Testis (tissue), 5 donors: ENCODE measurements at places on chromosomes 6 and 20. TPM values are rescaled to one million over a fixed set of nuclear protein-coding genes. Genes with fewer than 3 reads are reported as not detected.

GRCh38 chr6:65199121-65199520, 507.9 kb downstream of the EYS start:
- no peak overlapping the region for H3K4me3 ChIP-seq
- no peaks in the 10 kb centered on the region for H3K4me1 ChIP-seq
- no peaks in the 10 kb centered on the region for H3K36me3 ChIP-seq

- H3K27ac ChIP-seq = no peak overlapping the region
- H3K4me3 ChIP-seq = no peak overlapping the region
- no peaks in the 10 kb centered on the region for H3K36me3 ChIP-seq
- H3K27me3 ChIP-seq = no peaks in the 10 kb centered on the region
Measured at GRCh38 chr20:4226330-4227084, 211.1 kb upstream of the RNF24 start.

DNA sequence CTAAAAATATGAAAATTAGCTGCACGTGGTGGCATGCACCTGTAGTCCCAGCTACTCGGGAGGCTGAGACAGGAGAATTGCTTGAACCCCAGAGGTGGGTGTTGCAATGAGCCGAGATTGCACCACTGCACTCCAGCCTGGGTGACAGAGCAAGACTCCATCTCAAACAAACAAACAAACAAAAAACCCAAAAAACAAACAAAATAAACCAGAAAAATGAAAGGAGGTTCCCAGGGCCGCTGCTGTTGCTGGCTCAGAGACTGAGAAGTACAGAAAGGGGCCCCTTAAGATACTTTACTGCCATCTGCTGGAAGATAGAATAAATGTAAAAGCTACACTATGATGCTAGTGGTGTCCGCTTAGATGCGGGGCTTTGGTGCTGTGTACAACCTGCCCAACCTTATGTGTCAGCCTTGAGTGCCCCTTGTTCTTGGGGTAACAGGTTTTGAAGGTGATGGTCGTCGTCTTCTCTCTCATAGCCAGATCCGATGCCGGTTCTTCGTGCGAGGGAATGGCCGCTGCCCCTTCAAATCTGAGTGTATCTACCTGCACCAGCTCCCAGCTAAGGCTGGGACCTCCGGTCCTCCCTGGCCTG, 2.8 kb upstream of the FANCE start:
- H3K27me3 ChIP-seq = no peaks in the 10 kb centered on the region
- no peaks in the 10 kb centered on the region for H3K36me3 ChIP-seq
- DNase-seq = peak; percentile 36
- H3K27ac ChIP-seq = no peak overlapping the region

The GNMT gene
- total RNA-seq = 0.31 TPM

GRCh38 chr6:143053856-143054255, 6.8 kb upstream of the AIG1 start:
- H3K27ac ChIP-seq = no peak overlapping the region
- H3K4me3 ChIP-seq = no peak overlapping the region
- H3K36me3 ChIP-seq = no peaks in the 10 kb centered on the region
- H3K4me1 ChIP-seq = no peaks in the 10 kb centered on the region

The SLC22A7 gene
- total RNA-seq = not detected

- H3K27ac ChIP-seq = no peak overlapping the region
- H3K4me3 ChIP-seq = no peak overlapping the region
- DNase-seq = no peak
- H3K27me3 ChIP-seq = no peaks in the 10 kb centered on the region
- H3K4me1 ChIP-seq = no peaks in the 10 kb centered on the region
- H3K36me3 ChIP-seq = no peaks in the 10 kb centered on the region
Measured at GRCh38 chr6:149366267-149366921, 33.7 kb upstream of the SUMO4 start.

The SNPH gene
- total RNA-seq = 9.0 TPM

DNA sequence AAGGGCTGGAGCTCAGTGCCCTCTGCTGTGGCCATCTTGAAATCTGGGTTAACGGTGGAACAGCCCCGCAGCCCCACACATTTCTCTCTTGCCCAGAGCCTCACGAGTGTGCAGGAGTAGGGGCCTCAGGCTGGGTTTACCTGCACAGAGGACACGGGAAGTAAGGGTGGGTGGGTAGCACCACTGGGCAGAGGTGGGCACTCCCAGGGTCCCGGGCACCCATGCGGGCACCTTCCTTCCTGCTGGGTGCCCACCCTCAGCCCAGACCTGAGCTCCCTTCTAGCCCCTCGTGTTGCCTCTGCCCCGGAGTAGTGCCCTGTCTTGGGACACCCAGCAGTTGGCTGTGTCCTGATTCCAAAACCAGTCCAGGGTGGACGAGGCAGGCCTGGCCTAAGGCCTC, 11.2 kb downstream of the COL9A3 start:
- H3K4me1 ChIP-seq = no peaks in the 10 kb centered on the region
- no peaks in the 10 kb centered on the region for H3K27me3 ChIP-seq
- no peak for DNase-seq
- no peak overlapping the region for H3K27ac ChIP-seq
- H3K36me3 ChIP-seq = no peaks in the 10 kb centered on the region

DNA sequence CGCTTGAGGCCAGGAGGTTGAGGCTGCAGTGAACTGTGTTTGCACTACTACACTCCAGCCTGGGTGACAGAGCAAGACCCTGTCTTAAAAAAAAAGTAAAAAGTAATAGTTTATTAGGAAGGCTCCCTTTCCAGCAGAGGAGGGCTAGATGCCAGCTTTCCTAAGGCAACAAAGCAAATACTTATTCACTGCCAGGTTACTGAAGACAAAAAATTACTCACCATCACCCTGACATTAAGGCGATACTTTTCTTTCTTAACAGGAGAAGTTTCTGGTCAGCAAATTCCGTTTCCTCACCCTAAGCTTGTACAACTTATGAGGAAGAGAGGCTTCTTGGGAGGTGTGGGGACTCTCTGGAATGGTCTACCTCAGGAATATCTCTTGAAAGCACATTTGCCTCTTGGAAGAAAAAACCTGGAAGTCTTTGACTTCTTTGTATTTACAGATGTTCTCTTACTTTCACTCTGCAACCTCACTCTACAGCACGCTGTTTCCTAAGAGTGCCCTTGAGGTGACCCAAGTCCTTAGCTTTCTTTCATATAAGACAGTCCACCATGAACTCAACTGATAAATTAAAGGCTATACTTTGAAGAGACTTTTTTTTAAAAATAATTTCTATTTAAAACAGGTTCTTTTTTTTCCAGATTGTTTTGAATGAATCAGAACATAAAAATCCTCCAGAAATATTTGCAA, 52.9 kb upstream of the TRAF3IP2 start:
- H3K27me3 ChIP-seq = no peaks in the 10 kb centered on the region
- H3K4me1 ChIP-seq = peaks cover 13% of the 10 kb centered on the region
- no peak overlapping the region for H3K27ac ChIP-seq
- no peak for DNase-seq

The HLA-DQB1 gene
- total RNA-seq = 0.08 TPM

DNA sequence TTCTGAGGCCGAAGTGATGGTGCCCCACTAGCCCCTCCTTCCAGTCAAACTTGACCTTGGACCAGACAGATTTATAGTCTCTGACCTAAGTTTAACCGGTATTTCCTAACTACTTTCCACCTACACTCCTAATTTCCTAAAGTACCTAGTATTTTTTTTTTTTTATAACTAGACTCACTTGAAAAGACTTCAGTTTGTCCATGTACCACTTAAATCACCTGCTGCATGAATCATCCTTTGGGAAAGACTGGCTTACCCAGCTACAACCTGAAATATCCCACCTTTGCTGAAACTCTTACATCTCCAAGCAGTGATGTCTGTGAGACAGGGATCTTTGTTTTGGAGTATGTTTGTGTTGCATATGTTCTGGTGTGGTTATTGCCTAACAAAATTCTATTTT, 71.1 kb downstream of the ZDHHC14 start:
- DNase-seq = no peak
- peaks cover 24% of the 10 kb centered on the region for H3K4me1 ChIP-seq
- no peak overlapping the region for H3K27ac ChIP-seq
- no peaks in the 10 kb centered on the region for H3K36me3 ChIP-seq
- no peak overlapping the region for H3K4me3 ChIP-seq

DNA sequence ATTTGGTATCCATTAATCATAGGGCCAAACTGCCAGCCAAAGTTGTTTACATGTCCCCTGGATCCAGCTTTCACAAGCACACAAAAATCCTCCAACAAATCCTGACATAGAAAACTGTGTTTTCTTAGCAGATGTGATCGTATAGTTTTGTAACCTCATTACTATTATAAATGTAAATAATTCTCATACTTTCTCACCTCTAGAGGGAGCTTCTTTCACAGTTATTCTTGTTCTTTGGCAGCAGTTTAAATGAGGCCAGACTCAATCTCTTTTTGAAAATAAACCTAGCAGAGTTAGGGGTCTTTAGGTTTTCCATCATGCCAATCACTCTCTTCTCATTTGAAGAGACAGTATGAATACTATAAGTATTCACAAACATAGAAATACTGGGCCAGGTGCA, 17.0 kb upstream of the ZNF318 start:
- H3K27me3 ChIP-seq = no peaks in the 10 kb centered on the region
- no peak overlapping the region for H3K4me3 ChIP-seq
- H3K4me1 ChIP-seq = no peaks in the 10 kb centered on the region
- no peak for DNase-seq
- H3K27ac ChIP-seq = no peak overlapping the region

The LY86 gene
- total RNA-seq = 0.87 TPM

GRCh38 chr6:47041741-47042140, 391 bp downstream of the ADGRF1 start:
- H3K36me3 ChIP-seq = no peaks in the 10 kb centered on the region
- no peaks in the 10 kb centered on the region for H3K27me3 ChIP-seq
- no peak for DNase-seq
- no peak overlapping the region for H3K4me3 ChIP-seq
- peaks cover 2% of the 10 kb centered on the region for H3K4me1 ChIP-seq
- peak overlapping the region; percentile 25 for H3K27ac ChIP-seq

DNA sequence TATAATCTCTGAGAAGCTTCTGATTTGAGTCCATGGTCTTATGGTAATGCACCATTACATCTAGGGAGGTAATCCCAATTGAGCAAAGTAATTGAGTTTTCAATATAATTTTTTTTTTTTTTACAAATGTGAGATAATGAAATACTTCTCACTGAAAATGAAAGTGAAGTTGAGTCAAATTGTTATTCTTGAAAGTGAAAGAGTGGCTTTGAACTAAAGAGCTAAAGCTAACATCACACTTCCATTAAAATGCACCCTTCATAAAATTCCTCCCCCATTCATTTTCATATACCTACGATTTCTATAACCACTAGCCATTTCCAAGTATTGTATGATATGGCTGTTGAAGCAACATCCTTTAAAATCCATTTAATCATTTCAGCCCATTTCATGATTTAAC, 149.1 kb upstream of the IMPG1 start:
- H3K4me1 ChIP-seq = no peaks in the 10 kb centered on the region
- DNase-seq = no peak
- H3K27ac ChIP-seq = no peak overlapping the region
- H3K4me3 ChIP-seq = no peak overlapping the region

DNA sequence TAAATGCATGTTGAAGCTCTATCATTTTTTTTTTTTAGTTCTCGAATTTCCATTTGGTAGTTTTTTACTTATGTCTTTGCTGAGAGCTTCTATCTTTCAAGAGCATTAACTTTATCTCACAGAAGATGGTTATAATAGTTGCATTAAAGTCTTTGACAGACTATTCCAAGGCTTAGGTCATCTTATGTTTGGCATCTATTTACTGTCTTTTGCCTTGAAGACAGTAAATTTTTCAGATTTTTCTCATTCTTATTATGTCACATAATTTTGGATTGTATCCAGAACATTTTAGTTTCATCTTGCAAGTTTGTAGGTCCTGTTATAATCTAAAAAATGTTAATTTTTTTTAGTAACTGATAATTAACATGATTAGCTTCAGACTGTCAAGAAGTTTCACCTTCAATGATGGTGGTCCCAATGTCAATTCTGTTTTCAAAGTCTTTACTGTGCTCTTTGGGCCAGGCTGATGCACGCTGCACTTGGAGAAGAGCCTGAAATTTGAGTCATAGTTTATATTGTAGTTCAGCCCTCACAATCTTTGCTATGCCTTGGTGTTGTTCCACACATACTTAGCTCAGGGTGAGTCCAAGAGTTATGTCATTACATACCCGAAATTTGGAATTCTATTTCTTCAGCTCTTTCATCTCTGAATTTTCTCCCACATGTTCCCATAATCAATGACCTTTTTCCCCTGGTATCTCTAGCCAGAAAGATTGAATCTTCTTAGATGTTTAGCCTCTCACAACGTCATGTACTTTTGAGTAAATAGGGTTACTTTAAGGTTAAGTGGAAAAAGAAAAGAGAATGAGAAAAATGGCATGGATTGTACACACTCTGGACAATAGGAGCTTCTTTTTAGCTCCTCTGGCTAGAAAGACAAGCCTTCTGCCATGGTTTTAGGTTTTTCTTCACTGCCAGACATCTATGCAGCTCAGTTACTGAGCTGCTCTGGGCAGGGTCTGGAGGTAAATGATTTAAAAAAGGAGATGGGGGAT, 110.3 kb upstream of the BTBD3 start:
- H3K4me1 ChIP-seq = no peaks in the 10 kb centered on the region
- no peak overlapping the region for H3K4me3 ChIP-seq
- no peaks in the 10 kb centered on the region for H3K27me3 ChIP-seq
- no peak for DNase-seq
- no peak overlapping the region for H3K27ac ChIP-seq

The SEL1L2 gene
- 4.1 TPM for total RNA-seq

DNA sequence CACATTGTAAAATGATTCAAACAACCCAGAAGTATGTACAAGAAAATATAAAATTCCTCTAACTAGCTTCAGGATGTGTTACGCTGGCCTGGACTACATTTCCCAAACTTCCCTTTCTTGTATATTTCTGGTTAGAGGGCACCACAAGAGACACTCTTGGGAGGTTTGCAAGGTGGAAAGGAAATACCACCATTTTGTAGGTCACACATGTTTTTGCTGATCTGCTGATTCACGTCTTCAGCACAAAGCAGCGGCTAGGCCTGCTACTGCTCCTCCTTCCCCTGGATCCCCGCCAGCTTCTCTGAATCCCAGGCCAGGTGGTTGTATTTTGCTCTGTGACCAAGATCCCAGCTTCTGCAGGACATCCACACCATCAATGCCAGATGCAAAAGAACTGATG, 104.2 kb downstream of the AGPAT4 start:
- no peak overlapping the region for H3K27ac ChIP-seq
- peak; percentile 28 for DNase-seq
- H3K4me3 ChIP-seq = no peak overlapping the region
- H3K36me3 ChIP-seq = no peaks in the 10 kb centered on the region

The NKX2-2 gene
- total RNA-seq = not detected

The DNAH8 gene
- total RNA-seq = 17.2 TPM
